ENCODE measurements at places on chromosomes 2 and 18.

GRCh38 chr2:153432381-153432780 lies 46.2 kb downstream of the RPRM start:
- no peak for DNase-seq

GRCh38 chr2:7773362-7774360 lies 856.4 kb downstream of the RNF144A start:
- no peak for DNase-seq

GRCh38 chr2:241005569-241005968 lies 7.2 kb downstream of the SNED1 start:
- DNase-seq = no peak

GRCh38 chr2:9163306-9164111 lies 43.1 kb upstream of the ASAP2 start:
- DNase-seq = no peak

DNA sequence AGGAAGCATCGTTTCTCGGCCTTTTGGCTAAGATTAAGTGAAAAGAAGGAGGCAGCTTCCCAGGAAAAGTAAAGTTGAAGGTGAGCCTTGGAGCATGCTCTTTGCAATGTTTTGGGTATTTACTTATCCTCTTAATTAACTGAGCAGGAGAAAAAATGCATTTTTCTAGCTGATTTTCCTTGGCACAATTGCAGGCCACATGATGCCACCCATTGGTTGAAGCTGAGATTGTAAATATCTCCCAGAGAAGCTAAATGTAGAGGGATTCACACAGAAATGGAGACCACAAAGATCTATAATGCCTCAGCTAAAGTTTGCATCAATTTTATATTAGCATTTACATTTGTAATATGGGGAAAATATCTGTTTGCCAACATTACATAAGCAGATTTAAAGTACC lies 294.1 kb downstream of the KCNS3 start:
- no peak for DNase-seq

DNA sequence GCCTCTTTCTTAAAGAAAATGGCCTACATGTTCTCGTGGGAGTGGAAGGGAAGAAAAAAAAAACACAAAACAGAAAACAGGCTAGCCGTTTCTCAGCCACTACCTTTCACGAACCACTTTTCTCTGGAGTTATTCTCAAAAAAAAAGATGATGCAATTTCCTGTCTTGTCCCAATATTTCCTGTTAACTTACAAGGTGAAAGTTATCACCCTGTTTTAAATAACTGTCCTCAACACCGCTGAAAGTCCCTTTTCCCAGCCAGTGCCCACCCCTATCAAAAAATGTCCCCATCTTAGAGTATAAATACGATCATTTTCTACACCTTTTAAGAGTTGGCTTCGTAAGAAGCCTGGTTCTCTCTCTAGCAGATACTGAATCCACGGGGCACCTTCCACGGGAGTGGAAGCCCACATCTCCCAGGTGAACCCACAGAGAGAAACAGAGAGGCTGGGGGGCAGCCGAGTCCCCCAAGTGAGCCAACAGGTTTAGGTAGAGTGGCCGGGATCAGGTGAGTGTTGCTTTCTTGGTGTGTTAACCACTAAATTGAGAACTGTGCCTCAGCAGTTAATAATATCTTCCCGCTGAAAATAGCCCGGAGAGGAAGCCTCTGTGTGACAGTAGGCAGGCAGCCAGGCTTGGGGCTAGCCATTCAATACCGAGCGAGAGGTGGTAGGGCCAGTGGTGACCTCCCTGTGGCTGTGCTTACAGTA lies 15.9 kb downstream of the SMAD7 start:
- no peak for DNase-seq

- no peak for DNase-seq
Measured at GRCh38 chr18:48050176-48050575, 119.7 kb upstream of the SMAD2 start.

GRCh38 chr2:123791207-123791606 lies 233.9 kb upstream of the CNTNAP5 start:
- DNase-seq = no peak

GRCh38 chr18:37484983-37485834 lies 80.4 kb downstream of the CELF4 start:
- DNase-seq = no peak

GRCh38 chr2:232835687-232836208 lies 34.3 kb upstream of the SNORC start:
- DNase-seq = no peak

DNA sequence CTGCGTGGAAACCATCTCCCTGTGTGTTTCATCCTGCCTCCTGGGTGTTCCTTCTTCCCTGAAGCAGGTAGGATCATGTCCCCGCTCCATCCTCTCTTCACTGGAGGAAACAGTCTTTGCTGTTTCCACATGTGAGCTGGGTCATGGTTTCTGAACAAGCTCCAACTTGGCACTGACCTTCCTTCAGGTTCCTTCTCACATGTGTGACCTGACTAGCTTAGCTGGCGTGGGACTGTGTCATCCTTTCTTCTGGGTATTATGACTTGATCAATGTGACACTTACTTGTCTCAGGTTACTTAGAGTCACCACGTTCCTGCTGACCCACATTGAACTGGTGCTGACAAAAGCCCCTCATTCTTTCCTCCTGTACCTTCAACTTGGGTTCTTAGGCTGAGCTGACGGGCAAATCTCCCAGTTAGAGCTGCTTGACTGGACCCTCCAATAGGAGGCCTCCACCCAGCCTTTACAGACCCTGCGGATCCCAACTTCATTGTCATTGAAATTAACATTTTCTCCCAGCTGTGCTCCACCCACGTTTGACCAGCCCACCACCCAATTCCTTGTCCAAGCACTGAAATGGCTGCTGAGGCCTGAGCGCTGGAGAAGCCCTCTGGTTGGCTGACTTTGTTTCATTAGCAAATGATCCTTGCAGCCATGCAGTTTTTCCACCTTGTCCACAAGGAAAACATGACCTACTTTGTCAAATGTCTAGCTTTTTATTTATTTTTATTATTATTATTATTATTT lies 128.1 kb downstream of the DDX1 start:
- no peak for DNase-seq

- no peak for DNase-seq
Measured at GRCh38 chr2:211204456-211204855, 648.1 kb downstream of the CPS1 start.

GRCh38 chr2:143762176-143762928 lies 633.1 kb downstream of the ARHGAP15 start:
- no peak for DNase-seq

DNA sequence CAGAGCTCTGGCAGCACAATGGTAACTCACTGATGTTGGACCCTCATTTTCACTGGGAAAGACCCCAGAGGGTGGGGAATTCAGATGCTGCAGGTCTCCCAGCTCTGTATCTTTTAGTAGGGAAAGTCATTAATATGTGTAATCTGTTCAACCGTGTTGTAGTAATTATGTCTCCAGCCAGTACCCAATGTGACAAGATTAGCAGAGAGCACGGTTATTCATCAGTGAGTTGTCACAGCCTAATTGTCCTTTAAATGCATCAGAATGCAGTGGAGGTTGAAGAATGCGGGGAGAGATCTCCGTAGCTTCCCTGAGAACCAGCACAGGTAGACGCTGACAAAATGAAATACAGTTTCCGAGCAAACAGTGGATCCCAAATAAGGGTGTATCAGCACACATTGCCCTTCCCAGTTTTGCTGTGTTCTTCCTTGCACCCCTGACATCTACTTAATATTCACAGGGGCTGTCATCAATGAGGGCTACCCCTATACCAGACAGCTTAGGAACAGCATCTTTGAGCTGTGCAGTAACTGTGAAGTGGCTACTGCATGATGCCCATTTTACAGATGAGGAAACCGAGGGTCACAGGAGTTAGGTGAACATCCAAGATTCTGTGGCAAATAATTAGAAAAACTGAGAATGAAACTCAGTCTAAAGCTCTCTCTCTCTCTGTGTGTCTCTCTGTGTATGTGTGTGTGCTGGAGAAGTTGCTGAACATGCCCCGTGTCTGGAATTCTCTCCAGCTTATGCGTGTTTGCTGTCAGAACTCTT lies 430.4 kb upstream of the HS6ST1 start:
- DNase-seq = no peak

- DNase-seq = no peak
Measured at GRCh38 chr2:140027320-140027719, 1247.1 kb upstream of the NXPH2 start.

DNA sequence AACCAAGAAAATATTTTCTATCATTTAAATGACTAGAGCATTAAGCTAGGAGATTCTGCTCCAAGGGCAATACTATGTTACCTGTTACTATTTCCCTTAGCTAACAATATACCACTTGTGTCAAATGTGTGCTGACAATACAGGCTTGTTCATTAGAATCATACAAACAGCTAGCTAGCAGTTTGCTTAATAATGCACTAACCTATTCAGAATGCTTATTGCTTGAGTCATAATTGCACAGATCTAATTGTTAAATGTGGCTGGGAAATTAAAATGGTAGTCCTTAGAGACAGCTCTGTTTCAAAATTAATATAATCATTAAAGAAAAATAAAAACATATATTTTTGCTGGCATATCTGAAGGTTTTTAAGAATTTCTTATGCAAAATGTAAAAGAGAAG lies 344.2 kb downstream of the ERBB4 start:
- no peak for DNase-seq

- no peak for DNase-seq
Measured at GRCh38 chr18:21112140-21112473, 494 bp upstream of the ROCK1 start.

- no peak for DNase-seq
Measured at GRCh38 chr2:17621781-17622180, 81.3 kb downstream of the VSNL1 start.

GRCh38 chr2:23760736-23761135 lies 166.2 kb downstream of the ATAD2B start:
- no peak for DNase-seq

DNA sequence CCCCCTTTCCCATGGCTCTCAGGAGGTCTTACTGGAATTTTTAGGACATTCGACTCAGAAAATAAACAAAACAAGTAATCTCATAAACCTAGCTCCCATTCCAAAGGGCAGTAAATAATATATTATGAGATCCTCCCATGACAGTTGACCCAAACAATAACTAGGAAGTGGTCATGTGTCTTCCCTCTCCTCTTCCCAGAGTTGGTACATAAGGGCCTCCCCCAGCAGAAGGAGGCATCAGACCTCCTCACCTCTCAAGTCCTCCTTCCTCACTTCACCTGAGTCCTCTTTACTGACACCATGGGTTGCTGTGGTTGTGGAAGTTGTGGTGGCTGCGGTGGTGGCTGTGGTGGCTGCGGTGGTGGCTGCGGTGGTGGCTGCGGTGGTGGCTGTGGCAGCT lies at the start of gene SCYGR7:
TSS of gene SCYGR7 (plus strand) at position 301 of the 400 bp plus-strand sequence. CDS start at position 301, 0 bp downstream.
- DNase-seq = no peak

DNA sequence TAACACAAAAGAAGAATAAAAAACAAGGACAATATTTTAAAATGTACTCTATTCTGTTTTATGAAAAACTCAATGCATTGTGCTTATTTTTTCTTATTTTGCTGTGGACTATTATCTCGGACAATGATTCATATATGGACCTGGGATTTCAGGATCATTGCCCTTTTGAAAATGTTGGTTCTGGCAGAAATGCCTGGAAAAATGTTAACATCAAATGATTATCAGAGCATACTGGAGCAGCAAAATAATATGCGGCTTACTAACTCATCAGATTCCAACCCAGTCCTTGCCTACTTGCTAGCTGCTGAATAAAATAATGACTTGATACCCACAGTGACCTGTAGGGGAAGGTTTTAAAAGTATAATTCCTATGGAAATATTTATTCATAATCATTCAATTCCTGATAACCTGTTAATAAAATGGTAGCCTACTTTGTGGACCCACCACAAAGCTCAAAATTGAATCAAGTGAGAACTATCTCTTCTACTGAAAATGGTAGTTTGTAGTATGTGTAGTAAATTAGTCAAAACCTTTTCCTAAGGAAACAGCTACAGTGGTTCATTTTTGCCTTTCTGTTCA lies 117.4 kb downstream of the NEB start:
- DNase-seq = no peak

- no peak for DNase-seq
Measured at GRCh38 chr2:230668939-230669303, 43.7 kb upstream of the CAB39 start.

GRCh38 chr18:55031164-55031563 lies 71.9 kb upstream of the CCDC68 start:
- DNase-seq = no peak

- DNase-seq = no peak
Measured at GRCh38 chr2:117702098-117702497, 112.4 kb upstream of the DDX18 start.

GRCh38 chr2:197273485-197273884 lies 37.1 kb downstream of the ANKRD44 start:
- no peak for DNase-seq

DNA sequence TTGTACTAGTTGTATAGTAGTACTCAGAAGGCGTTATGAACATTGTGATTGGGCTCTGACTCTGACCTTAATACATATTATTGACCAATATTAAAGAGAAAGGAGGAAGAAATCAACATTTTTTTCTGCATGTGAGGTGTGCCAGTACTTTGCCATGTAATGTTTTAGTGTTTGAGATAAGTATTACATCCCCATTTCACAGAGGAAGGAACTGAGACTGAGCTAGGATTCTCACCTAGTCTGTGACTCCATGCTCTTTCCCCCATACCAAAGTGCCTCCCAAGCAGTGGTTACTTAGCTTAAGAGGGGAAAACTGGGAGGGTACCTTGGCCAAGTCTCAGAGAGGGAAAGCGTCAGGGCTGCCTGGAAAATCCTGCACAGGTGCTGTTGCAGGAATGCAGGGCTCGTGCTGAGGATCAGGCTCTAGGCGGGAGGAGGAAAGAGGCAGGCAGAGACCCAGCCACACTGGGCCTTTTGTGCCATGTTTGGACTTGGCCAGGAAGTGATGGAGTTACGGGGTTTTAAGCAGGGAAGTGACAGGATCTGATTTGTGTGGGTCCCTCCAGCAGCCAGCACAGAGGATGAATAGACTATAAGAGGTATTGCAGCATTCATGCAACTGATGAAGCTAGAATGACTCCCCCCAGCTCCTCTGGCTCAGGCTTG lies 1.7 kb downstream of the PNKD start:
- DNase-seq = no peak

- DNase-seq = no peak
Measured at GRCh38 chr2:36123995-36124394, 231.6 kb upstream of the CRIM1 start.

DNA sequence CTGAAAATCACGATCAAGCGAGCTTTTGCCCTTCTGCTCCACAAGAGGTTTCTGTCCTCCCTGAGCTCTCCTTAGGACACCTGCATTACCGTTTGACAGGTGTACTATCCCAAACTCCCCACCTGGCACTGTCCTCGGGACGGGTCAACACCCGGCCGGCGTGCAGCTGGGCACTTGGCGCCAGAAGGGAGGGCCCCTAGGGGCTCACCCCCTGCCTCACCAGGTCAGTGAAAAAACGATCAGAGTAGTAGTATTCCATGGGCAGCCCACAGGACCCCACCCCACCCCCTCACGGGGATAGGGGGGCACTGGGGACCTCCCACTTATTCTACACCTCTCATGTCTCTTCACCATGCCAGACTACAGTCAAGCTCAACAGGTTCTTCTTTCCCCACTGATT lies 117.6 kb upstream of the ANKRD30BL start:
- no peak for DNase-seq

- DNase-seq = no peak
Measured at GRCh38 chr2:77797088-77797487, 274.9 kb upstream of the LRRTM4 start.

All from amygdala (tissue), 56 donors.